Left renal cortex interstitium (tissue), 4 donors: ENCODE measurements at places on chromosomes 5 and 9. TPM values are rescaled to one million over a fixed set of nuclear protein-coding genes. Genes with fewer than 3 reads are reported as not detected.

GRCh38 chr5:74306845-74307244 lies 333.7 kb downstream of the ENC1 start:
- no peak for DNase-seq

GRCh38 chr5:118580949-118581348 lies 407.4 kb downstream of the DTWD2 start:
- DNase-seq = no peak

LCN2 gene
- polyA plus RNA-seq = 0.29 TPM

- DNase-seq = no peak
Measured at GRCh38 chr9:37329576-37329975, 92.9 kb upstream of the GRHPR start.

AIF1L gene
- polyA plus RNA-seq = 370 TPM

DNA sequence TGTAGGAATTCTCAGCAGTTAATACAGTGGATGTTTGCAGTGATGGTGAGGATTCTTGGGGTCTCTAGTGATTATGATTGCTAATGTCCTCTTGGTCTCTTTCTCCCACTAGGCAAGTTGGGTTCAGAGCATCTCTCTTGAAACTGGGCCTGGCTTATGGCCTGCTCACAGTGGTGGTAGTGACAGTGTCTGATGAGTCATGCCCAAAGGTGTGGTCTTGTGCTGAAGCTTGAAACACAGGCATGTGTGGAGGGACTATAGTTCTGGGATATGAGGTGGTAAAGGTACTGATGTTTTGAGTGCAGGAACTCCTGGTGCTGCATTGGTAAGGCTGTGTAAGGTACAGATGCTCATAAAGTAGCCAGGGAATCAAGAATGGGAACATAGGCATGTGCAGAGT lies 231.1 kb downstream of the FAM170A start:
- no peak for DNase-seq

DNA sequence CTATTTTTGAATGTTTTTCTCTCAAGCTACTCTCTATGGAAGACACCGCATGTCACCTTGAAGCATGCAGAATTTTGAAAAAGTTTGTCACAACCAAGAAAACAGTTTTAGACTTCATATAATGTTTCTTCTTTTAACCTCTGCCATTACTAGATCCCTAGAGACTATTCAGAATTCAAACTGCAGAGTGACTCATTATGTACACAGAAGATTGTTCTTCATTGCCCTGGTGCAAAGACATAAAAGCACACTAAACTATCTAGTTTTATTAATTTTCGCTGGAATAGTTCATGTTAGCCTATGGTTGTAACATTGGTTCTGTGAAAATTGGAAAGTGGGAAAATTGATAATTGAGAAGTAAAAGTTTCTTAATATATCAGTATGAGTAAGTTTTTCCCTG lies 18.4 kb downstream of the F2RL2 start:
- DNase-seq = no peak

GRCh38 chr5:74526111-74526510 lies 114.4 kb downstream of the ENC1 start:
- DNase-seq = no peak

- DNase-seq = no peak
Measured at GRCh38 chr5:139985733-139986132, 57.4 kb downstream of the NRG2 start.

GRCh38 chr5:133950821-133951612 lies 17.4 kb downstream of the C5orf15 start:
- no peak for DNase-seq

ANXA1 gene
- 36.6 TPM for polyA plus RNA-seq

DNA sequence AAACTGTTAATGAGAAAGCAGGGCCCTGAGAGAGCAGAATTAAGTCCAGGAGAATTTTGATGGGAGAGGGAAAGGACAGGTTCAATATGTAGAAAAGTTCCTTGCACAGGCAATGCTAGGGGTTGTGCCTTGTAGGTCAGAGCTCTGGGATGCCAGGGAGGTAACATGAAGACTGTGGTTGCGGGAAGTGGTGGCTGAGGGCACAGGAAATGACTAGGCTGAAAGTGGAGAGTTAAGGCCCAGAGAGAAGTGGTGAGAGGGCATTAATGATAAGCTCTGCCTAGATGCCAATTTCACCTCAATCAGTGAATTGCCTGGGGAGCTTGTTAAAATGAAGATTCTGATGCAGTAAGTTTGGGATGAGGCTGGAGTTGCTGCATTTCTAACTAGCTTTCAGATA lies 31.5 kb upstream of the PPP3R2 start:
- DNase-seq = no peak

DNA sequence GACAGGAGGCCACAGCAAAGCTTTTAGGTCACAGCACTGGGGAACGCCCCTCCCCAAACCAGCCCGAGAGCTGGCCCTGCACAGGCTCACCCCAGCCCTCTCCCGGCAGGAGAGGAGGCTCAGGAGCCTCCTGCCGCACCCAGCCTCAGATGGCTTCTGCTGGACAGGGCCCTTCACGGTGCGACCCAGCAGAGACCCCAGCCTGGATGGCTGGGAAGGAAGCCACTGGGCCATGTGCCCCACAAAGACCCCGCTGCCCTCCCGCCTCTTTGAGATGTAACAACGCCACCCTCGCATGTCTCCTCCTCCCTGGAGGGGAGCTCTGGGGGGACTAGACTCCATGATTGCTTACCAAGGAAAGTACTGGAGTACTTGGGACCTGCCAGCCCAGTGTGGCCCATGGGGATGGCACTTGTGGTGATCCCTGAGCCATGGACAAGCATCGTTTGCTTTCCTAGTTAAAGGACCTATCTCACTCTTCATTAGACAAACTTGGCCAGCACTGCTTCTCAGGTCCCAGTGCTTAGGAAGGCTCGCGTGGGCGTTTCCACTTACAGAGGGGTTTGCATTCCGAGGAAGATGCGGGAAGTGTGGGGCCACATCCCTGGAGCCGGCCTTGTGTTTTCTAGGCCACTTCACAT lies 9.0 kb downstream of the MYMK start:
- no peak for DNase-seq

IL3 gene
- polyA plus RNA-seq = not detected

GMCL2 gene
- 0.06 TPM for polyA plus RNA-seq

FAXDC2 gene
- 35.7 TPM for polyA plus RNA-seq

DNA sequence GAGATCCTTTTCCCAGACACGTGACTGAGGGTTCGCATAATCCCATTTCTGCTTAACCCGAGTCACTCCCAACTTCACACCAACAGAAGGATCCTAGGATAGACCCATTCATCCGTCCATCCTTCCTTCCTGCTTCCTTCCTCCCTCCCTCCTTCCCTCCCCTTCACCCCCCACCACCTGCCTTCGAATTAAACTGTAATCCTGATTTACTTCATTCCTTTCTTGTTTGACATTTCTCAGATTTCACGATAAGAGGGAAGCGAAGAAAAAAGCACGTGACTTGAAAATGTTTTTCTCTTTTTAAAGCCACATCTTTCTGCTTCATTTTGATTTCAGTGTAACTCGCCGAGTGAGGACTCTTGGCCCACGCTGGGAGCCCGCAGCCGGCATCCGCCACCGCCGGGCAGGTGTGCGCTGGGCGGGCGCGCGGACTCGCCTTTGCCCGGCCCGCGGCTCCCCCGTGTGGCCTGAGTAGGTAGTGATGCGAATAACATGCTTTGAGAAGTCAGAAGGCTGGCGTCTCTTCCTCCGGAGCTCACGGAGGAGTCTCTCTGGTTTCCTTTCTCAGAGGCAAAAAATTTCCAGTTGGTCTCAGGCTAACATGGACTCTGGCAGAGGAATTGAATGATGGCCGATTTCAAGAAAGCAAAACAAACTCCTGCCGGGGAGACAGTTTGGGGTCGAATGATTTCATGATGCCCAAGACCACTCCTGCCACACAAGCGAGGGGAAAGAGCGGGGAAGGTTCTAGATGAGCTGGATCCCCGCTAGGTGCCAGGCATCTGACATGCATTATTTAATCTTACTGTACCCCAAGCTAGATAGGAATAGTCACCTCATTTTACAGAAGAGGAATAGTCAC lies 117.7 kb downstream of the SLC12A2 start:
- peak; percentile 30 for DNase-seq

DNA sequence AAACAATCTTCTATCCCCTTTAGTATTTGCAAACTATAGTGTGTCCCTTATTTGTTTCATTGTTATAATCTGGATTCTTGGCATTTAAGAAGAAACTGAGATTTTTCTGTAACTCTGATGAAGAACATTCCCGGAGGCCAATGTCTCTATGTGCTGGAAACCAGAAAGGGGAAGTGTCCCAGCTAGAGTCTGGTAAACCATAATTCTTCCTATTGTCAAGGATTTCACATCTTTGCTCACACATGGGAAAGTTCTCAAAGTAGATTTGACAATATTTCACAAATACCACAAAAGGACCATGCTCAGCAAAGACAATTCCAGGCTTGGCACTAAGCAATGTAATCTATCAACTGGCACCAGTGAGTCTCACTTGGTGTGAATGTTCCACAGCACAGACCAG lies 146.8 kb downstream of the MUSK start:
- no peak for DNase-seq

PTGDS gene
- polyA plus RNA-seq = 34.0 TPM

DNA sequence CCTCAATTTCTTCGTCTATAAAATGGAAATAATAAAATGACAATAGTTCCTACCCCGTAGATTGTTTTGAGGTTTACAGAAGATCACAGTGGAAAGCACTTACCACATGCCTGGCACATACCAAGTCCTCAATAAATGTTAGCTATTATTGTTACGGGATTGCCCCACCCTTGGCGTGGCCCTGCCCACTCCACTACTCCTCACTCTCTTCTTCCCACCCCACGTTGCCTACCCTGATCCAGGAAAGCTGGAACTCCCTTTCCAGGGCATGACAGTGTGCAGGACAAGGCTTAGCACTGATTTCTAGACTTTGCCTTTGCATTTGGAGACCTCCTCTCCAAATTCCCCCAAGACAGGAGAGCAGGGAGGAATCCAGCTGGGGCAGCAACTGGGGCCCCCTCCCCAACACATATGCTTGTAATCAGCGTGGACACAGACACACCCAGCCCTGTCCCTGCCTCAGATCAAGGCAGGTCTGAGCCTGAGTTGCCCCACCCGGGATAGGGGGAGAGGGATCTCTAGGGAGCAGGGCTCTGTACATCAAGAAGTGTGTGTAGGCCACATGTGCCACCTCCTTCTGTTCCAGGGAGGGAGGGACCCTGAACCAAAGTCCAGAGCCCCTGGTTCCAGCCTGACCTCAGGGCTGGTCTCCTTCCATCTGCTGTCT lies 6.7 kb downstream of the SLC4A9 start:
- no peak for DNase-seq

FRMPD1 gene
- polyA plus RNA-seq = 0.82 TPM

SLC1A3 gene
- polyA plus RNA-seq = 4.7 TPM

- no peak for DNase-seq
Measured at GRCh38 chr5:135477613-135478066, 25.5 kb upstream of the TIFAB start.

IL4 gene
- not detected for polyA plus RNA-seq

GRCh38 chr5:156383510-156384265 lies 56.7 kb downstream of the SGCD start:
- no peak for DNase-seq

DNA sequence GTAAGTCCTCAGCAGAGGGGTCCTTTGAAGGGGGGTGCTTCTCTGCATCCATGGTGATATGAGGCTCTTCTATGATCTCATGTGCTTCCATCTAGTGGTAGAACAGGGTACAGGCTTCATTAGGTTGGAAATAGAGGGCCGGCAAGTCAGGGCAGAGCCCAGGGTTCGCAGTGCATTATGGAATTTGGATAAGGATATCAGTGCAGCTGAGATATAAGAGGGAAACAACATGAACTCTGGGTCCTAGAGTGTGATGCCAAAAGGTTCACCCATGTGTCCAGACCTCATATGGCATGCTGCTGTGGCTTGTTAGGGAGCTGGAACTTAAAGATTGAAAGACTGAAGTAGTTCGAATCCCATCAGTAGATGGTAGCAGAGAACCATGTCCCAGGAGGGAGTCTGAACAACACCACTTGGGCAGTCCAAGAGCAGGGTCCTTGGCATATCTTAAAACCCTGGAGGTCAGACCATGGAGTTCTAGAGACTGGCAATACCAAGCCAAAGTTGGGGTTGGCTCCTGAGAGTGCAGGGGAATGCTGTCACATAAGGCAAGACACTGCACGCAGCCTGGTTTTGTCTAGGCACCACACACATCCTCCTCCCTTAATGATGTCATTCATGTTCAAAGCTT lies 2.3 kb downstream of the FAM221B start:
- no peak for DNase-seq

DNA sequence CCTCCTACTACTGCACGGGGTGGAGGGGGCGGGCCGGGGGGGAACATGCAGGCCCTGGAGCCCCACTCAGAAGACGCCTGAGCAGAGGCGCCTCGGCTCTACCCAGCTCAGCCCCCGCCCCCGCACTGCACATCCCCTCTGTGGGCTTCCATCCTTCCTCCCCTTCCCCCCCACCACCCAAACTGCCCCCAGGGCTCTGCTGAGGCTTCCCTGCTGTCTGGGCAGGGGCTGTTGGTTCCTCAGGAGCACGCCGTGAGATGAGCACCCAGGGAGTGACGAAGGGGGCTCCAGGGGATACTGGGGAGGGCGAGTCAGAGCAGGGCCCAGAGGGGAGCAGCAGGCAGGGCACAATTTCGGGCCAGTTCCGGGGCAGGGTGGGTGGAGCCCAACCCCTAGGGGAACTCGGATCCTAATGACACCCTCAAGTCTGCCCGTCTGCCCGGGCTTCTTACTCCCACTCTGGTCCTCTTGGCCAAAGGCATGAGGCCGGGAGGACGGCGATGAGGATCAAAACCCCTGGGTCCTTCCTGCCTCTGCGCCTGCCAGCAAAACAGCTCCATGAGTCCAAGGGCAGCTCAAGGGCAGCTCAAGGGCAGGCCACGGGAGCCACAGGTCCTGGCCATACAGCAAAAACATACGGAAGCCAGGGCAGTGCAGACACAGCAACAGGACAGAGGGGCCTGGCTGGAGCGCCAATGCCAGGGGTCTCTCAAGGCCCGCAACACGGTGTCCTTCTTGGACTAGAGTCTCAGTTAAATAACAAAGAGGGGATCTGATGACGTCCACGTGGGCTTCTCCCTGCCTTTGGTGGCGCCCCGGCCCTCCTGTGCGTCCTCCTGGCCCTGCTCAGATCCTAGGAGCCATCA lies 200.9 kb downstream of the AUH start:
- no peak for DNase-seq

DNA sequence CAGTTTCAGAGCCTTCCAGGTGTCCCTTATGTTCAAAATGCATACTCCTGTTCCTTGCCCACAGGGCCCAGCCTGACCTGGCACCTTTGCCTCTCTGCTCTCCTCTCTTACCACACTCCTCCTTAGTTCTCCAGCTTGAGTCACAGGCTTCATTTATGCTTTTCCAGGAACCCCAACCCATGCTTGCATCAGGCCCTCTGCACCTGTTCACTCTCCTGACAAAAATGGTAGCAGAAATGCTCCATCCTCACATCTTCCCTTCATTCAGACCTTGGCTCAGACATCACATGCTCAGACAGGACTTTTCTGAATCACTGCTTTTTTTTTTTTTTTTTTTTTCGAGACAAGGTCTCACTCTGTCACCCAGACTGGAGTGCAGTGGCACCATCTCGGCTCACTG lies 15.1 kb upstream of the RNF145 start:
- DNase-seq = no peak

CYLC2 gene
- not detected for polyA plus RNA-seq

- DNase-seq = no peak
Measured at GRCh38 chr9:89555451-89556375, 49.1 kb upstream of the GADD45G start.
